Activated CD4-positive, alpha-beta T cell treated with anti-CD3 and anti-CD28 coated beads for 4 hours (primary cell): ENCODE measurements at places on chromosomes 4 and X.

GRCh38 chrX:39242187-39242586 is 440.9 kb downstream of the MID1IP1 start:
- peak; percentile 33 for DNase-seq

DNA sequence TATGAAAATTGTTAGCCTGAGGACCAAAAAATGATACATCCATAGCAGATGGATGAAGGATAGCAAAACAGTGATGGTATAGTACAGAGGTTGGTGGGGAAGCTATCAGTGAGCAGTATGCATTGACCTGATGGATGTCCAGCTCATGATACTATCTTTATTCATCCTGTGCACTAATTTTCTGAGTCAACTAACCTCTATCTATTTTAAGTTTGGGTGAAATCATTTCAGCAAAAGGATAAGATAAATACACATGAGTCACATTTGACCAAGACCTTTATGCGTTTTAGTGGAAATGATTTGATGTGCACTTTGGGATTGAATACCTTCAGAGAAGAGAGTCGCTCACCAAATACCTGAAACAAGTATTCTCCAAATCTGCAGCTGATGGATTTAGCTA is 351.0 kb upstream of the NR3C2 start:
- no peak for DNase-seq

- no peak for DNase-seq
Observed at GRCh38 chr4:931194-931959, 739 bp downstream of the GAK start.

DNA sequence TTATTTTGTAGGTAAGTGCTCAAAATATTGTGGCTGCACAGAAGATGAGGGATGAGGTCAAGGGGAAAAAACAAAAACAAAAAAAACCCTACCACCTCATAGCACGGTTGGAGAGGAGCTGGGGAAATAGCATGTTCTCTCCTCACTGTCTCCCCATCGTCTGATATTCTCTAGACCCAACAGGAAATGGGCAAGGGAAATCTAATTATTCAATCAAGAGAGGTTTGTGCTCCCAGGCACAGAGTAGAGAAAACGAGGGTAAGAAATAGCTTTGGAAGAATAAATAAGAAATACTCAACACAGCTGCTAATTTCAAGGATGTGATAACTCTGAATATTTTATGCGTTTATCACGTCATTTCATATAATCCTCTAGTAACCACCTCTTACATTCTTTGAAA is 619.2 kb upstream of the GNPDA2 start:
- DNase-seq, result no peak

GRCh38 chrX:130997314-130997713 is 60.8 kb upstream of the ARHGAP36 start:
- no peak for DNase-seq

DNA sequence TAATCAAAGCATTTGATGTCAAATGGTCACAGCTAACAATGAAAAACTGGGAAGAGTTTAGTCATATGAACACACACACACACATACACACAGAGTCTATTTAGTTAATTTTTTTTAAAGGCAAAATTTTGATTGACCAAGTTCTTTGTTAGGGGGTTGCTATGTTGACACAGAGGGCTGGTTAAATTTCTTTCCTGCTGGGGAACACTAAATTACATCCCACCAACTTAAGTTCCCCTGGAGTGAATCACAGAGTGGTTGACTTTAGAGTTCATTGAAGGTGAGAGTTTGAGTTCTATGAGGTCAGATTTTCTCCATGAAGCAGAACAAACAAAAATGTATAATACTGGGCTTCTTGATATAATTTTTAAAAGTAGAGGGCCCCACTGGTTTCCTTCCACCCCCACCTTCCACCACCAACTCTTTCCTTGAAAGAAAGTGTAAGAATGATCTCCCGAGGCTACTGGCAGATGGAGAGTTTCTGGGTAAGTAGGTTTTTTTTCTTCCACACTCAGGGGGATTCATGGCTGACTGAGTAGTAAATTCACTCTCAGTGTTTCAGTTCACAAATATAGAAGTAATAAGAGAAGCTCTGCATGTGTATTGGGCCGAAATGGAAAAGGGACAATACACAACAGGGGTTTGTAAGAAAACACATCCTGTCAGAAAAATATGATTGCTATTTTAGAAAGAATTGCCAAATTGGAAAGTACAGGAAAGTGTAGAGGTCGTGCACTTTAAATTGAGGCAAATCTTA is 917.0 kb upstream of the LCORL start:
- DNase-seq, result no peak

- no peak for DNase-seq
Observed at GRCh38 chr4:3322059-3322550, 29.3 kb downstream of the RGS12 start.

DNA sequence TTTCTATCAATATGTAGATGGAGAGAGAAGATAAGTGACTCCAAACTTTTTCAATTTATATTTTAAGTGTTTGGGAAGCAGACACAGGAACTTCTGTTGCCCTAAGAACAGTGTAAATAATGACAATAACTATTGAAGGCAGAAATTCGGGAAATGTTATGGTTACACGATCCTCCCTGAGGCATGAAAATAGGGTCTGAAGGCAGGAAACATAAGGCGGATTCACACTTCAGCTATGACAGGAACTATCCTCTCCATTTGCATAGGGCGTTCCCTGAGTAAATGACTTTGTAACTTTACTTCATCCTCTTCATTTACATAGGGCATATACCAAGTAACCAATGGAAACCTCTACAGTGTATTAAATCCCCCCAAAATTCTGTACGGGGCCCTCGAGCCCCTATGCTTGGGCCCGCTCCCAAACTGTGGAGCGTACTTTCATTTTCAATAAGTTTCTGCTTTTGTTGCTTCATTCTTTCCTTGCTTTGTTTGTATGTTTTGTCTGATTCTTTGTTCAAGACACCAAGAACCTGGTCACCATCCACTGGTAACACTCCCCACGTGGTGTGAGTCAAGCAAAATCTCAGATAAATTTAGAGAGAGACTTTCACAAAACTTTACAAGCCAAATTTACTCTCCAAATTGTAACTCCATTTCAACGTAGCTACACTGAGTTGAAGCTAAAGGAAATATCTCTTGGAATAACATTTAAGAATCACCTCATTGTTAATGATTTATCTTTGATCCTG is 2504.3 kb downstream of the ARAP2 start:
- DNase-seq, result no peak

DNA sequence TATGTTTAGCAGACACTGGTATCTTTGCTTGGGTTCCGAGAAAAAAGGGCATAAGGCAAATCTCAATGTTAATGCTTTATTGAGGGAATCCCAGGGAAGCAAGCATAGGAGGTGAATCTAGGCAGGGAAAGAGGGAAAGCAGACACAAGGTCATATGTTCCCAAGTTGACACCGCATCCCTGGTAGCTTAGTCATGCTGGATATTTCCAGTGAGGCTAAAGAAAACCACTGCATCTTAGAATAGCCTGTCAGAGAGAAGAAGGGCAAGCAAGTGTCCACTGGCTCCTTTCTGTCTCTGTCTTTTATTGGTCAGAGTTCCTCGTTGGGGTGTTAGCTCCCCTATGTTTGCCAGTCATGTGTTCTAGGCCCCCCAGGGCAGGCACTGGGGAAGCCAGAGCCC is 104.7 kb downstream of the NKX6-1 start:
- no peak for DNase-seq

DNA sequence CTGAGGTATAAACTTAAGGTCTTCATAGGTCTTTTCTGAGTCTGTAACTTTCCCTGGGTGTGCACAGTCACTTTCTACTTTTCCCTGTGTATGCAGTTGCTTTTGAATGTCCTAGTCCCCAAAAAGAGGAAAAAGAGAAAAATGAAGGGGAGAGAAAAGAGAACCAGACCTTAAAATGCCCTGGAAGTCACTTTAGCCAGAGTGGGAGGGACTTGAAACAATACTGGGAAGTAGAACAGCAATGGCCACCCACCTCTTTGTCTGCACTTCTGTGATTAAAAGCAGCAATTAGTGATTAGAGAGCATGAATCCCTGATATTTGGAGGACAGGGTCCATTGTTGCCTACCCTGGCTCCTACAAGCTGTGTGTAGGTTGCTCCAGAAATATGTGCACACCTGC is 36.1 kb downstream of the ZCCHC13 start:
- DNase-seq, result no peak

DNA sequence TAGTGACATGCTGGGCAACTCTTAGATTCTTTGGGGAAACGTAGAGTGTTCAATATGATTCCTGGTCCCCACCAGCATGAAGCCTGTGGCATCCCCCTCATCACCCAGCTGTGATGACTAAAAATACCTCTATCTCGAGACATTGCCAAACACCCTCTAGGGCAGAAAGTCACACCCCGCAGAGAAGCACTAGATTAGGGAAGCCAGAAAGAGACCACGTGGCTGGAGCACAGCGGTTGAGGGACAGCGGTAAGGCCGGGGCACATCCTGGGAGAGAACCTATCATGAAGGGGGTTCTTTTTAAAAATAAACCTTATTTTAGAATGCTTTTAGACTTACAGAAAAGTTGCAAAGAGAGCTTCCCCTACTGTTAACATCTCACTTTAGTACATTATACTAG is 11.0 kb downstream of the FAT1 start:
- no peak for DNase-seq

- DNase-seq, result no peak
Observed at GRCh38 chr4:79298484-79298883, 27.4 kb downstream of the NAA11 start.

- no peak for DNase-seq
Observed at GRCh38 chrX:21666679-21667078, 8.5 kb upstream of the KLHL34 start.

- no peak for DNase-seq
Observed at GRCh38 chrX:43878906-43879526, 3.2 kb downstream of the MAOB start.

GRCh38 chrX:49053223-49054072 is 5.4 kb upstream of the CCDC120 start:
- DNase-seq, result peak; percentile 61

- DNase-seq, result no peak
Observed at GRCh38 chr4:118756958-118757357, 71.8 kb downstream of the METTL14 start.

DNA sequence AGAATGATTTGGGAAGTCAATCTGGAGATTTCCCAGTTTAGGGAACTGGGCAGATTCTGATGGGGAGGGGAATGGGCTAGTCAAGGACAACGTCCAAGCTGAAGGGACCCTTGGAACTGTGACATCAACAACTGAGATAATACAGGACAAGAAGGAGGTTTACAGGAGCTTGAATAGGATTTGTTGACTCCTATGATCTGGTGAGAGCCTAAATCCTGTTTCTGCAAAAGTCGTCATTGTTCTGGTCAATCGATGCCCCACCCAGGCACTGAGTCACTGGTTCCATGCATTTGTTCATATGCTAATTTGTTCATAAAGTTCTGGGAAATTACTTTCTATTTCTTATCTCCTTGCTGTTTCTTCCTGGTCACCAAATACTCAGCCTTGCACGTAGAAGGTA is 15.3 kb upstream of the PDGFRA start:
- no peak for DNase-seq

DNA sequence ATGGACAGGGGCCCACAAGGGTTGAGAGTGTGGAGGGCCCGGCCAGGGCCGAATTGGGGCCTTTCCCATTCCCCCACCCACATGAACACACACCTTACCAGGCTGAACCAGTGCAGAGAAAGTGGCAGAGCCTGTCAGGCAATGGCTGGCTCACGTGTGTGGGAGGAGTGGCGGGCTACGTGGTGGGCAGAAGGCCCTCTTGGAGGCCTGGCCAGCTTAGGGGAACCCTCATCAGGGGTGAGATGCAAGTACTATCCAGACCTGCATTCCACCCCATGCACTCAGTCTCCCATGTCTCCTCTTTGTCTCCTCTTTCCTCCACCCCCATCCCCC is 965 bp downstream of the TCEAL4 start:
- DNase-seq, result no peak

- DNase-seq, result no peak
Observed at GRCh38 chr4:174882317-174882992, 35.7 kb upstream of the ADAM29 start.

- no peak for DNase-seq
Observed at GRCh38 chrX:132227383-132228112, 8.3 kb upstream of the RAP2C start.

DNA sequence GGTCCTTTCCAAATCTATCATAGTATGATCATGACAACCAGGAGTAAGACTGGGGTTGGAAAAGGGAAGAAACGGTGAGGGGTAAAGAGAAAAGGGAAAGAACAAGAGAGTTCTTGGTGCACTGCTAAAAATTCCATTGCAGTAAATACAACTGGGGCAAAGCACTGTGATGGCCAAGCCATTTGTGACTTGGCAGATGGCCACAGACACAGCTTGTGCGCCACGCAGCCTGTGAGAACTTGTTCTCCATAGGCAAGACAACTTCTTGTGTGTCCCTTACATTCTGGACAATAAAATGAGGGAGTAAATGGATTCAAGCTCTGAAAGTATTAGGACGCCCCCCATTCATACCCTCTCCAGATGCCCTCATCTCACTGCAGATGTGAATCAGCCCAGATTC is 10.9 kb downstream of the MFAP3L start:
- DNase-seq, result no peak

- DNase-seq, result no peak
Observed at GRCh38 chr4:6633091-6633906, 7.2 kb upstream of the MRFAP1 start.

- peak; percentile 39 for DNase-seq
Observed at GRCh38 chr4:48780865-48781214, 761 bp upstream of the FRYL start.

DNA sequence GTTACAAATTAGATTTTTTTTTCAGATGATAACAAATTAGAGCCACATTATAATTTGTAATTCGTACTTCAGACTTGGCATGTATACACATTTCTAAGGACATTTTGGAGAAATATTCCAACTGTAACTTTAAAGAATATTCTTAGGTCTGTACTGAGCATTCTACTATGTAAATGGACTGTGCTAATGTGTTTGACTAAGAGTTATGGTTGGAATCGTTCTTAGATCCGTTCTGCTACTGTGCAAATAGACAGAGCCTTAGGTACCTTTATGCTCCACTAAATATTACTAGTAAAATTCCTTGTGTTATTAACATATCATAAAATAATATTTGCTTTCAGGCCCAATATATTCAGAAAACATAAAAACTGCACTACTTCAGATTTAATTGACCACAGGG is 1180.0 kb upstream of the TENM3 start:
- DNase-seq, result no peak

GRCh38 chr4:86675548-86675947 is 81.4 kb downstream of the PTPN13 start:
- no peak for DNase-seq

GRCh38 chrX:69093960-69094871 is 71.0 kb downstream of the PJA1 start:
- peak; percentile 27 for DNase-seq

GRCh38 chr4:42942216-42942615 is 49.7 kb downstream of the GRXCR1 start:
- no peak for DNase-seq

DNA sequence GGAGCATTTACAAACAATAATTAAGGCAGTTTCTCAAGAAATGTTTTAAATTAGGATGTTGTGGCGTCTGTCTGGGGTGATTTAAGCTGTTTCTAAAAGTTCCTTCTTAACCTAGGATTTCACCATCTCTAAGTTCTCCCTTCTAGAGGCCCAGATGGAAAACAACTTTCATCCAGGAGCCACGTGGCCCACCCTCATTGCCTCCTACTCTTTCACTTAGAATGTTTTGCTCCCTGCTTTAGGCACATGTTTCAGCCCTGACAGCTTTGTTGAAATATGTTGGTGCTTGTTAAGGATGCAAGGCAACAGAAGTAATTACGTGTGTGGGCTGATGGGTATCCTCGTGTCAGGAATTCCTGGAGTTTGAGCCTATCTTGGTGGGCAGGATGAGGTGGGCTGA is 131.3 kb downstream of the GUCY2F start:
- DNase-seq, result no peak
